ENCODE measurements at places on chromosomes 1 and 21.

DNA sequence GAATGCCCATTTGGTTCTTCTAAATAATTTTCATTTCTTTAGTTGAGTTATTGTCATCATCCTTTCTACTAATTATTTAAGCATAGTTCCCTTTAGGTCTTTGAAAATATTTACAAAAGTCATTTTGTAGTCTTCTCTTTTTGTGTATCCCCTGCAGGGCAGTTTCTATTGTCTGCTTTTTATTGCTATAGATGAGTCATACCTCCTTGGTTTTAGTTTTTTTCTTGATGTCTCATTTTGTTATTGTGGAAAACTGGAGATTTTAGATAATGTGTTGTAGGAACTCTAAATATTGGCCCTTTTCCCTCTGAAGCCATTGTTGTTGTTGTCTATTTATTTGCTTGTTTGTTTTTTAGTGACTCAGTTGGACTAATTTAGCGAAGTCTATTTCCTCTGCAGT, 387.9 kb downstream of the NUF2 start:
- DNase-seq, result no peak

GRCh38 chr1:85258536-85259117, 835 bp downstream of the C1orf52 start:
- no peak for DNase-seq

DNA sequence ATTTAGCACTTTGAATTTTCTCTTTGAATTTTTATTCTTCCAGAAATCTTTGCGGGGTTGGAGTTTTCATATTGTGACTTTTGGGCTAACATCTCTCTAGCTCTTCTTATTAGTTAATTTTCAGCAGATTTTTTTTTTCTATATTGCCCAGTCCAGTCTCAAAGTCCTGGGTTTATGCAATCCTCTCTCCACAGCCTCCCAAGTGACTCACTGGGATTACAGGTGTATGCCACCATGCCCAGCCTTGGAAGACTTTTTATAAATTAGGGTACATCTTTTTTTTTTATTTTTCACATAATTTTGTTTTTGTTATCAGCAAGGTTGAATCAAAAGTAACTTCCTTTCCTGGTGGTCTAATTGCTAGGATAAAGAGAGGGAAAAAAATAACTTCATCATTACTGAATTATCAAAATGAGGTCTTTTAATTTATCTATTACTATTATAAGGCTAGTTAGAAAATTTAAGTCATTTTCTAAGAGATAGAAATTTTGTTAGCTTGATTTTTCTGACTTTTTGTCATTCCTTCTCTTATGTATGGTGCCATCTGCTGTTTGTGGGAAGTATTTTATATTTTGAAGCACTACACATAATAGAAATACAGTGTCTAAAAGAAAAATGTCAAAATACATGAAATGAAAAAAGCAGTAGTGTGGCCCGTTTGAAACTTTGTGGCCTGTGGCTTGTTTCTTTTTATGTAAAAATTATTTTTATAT, 273.4 kb upstream of the CACYBP start:
- no peak for DNase-seq

DNA sequence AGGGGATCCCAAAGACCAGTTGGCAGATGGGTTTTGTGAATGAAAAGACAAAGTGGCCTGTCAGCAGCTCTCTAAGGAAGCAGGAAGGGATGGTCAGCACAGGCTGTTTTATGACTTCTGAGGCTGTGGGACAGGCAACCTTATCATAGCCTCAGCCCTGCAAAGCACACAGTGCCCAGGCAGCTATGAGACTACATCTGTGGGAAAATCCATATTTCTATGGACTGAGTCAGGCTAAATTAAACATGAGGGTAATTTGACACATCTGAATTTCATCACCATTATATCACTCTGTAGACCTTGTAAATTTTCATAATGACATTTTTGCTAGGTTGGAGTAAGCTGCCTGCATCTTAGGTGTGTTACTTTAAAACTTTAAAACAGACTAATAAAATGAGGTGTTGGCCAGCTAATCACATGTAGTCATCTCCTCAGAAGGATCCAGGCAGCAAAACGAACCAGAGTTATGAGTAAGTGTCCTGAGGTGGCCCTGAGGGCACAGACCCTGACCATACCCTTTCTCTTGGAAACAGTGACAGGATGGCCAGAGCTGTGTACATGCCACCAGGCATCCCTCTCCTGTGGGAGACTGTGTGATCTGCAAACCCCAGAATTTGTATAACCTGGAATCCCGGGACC, 14.6 kb downstream of the NGF start:
- DNase-seq, result no peak

GRCh38 chr1:227905573-227906487, 41.9 kb downstream of the WNT9A start:
- DNase-seq, result no peak

- DNase-seq, result no peak
These were observed 126.6 kb upstream of the CACNA1E start for GRCh38 chr1:181356505-181357340.

GRCh38 chr1:15523104-15524020, 653 bp downstream of the CASP9 start:
- no peak for DNase-seq

DNA sequence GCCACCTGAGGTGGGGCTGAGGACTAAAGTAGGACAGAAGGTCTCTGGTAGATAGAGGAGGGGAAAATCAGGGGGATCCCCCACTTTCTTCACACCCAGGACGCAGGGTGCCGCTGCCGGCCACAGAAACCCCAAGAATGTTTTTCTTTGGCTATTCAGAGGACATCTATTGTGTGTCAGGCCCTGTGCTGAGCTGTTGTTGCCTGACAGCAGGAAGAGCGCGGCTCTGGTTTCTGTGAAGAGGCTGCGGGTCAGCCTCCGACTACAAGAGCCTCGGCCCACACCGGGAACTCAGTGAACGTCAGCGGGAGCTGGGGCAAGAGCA, 407 bp upstream of the PIGV start:
- no peak for DNase-seq

- no peak for DNase-seq
These were observed 93.9 kb upstream of the PRMT6 start for GRCh38 chr1:106962591-106962990.

Measured in AG09319 (cell line).